ENCODE measurements at places on chromosomes 7 and 10. TPM values are rescaled to one million over a fixed set of nuclear protein-coding genes. Genes with fewer than 3 reads are reported as not detected.

PTPRZ1 gene
- 0.88 TPM for total RNA-seq

GNG11 gene
- total RNA-seq: 25.2 TPM

MACROH2A2 gene
- total RNA-seq: 15.5 TPM

COL1A2 gene
- total RNA-seq: 258 TPM

ASB10 gene
- 8.2 TPM for total RNA-seq

ACBD5 gene
- total RNA-seq: 36.1 TPM

Data from left cardiac atrium (tissue), 4 donors.